ENCODE measurements at places on chromosomes 2 and 18.

DNA sequence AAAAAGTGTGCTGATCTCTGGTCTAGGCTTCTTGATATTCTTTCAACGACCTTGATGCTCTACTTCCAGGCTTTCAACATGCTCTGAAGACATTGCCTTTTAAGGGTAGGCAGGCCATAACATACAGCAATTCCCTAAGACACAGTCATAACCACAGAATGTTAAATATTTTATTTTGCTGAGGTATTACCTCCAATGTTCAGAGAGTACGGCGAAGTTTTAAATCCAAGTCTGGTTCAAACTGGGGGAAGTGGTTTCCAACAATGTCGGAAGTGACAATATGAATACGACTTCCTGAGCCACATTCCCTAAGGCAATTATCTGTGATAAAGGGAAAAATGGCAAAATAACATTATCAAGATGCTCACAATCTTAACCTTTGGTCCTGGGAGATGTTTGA is 1077.9 kb upstream of the PIK3C3 start:
- DNase-seq = no peak

- peak; percentile 20 for DNase-seq
Observed at GRCh38 chr2:96156926-96157648, 11.8 kb upstream of the DUSP2 start.

- no peak for DNase-seq
Observed at GRCh38 chr2:209821806-209822205, 50.2 kb downstream of the UNC80 start.

GRCh38 chr2:66698091-66698490 is 263.2 kb downstream of the MEIS1 start:
- no peak for DNase-seq

DNA sequence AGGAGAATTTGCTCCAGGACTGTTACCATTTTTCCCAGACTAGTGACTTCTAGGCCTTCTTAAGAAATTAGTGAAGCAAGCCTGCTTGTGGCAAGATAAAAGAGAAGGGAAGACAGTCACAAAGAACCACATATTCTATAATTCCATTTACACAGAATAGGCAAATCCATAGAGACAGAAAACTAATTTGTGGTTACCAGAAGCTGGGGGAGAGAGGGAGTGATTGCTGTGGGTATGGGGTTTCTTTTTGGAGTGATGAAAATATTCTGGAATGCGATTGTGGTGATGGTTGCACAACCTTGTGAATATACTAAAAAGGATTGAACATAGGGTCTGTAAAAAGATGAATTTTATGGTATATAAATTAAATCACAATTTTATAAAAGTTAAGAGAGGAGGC is 37.5 kb upstream of the SIX2 start:
- DNase-seq = no peak

- DNase-seq = no peak
Observed at GRCh38 chr2:529852-530251, 147.4 kb downstream of the TMEM18 start.

DNA sequence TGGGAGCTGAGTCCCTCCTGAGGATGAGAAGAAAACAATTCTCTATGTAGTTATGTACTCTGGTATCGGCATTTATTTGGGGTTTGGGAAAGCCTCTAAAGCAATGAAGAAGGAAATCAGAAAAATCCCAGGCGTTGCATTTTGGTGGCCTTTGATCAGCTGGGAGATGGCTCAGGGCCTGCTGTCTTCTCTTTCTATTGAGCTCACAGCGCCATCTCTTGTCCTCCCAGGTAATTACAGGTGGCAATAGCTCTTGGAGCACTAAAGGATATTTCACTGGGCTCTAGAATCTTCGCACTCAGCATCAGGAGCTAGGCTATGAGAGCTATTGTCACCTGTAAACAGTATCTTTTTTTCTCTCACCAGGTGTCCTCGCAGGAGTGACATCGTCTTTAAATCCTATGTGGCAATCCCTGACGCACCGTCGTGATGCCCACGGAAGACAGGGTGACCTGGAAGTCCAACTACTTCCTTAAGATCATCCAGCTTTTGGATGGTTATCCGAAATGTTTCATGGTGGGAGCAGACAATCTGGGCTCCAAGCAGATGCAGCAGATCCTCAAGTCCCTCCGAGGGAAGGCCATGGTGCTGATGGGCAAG is 76.1 kb upstream of the PMAIP1 start:
- no peak for DNase-seq

- DNase-seq = no peak
Observed at GRCh38 chr2:88443353-88443938, 9.0 kb downstream of the FOXI3 start.

DNA sequence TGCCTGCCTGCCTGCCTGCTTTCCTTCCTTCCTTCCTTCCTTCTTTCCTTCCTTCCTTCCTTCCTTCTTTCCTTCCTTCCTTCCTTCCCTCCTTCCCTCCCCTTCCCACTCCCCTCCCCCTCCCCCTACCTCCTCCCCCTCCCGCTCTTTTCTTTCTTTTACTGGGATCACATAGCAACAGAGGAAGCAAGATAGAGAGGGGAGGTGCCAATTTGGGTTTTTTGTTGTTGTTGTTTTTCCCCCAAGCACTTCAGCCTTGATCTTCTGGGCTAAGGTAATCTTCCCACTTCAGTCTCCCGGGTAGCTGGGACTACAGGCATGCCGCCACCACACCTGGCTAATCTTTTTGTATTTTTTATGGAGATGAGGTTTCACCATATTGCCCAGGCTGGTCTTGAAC is 20.0 kb downstream of the PPM1B start:
- DNase-seq = no peak

DNA sequence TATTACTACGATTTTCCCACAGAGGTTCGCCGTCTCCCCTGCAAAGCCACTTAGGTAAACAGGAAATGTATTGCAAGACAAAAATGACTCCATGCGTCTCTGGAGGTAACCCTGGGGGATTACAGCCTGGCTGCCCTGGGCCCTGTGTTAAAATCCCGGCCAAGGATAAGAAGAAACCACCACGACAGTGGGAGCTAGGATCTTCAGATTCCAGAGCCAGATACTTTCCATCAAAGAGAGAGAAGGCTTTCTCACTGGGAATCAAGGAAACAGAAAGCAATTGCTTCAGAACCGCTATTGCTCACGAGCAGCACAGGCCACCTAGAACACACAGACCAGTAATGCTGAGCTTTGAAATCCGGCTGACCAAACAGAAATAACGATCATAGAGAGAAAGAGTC is 97.9 kb upstream of the ZNF516 start:
- no peak for DNase-seq

- DNase-seq = no peak
Observed at GRCh38 chr2:54960164-54960563, 90.1 kb downstream of the RTN4 start.

DNA sequence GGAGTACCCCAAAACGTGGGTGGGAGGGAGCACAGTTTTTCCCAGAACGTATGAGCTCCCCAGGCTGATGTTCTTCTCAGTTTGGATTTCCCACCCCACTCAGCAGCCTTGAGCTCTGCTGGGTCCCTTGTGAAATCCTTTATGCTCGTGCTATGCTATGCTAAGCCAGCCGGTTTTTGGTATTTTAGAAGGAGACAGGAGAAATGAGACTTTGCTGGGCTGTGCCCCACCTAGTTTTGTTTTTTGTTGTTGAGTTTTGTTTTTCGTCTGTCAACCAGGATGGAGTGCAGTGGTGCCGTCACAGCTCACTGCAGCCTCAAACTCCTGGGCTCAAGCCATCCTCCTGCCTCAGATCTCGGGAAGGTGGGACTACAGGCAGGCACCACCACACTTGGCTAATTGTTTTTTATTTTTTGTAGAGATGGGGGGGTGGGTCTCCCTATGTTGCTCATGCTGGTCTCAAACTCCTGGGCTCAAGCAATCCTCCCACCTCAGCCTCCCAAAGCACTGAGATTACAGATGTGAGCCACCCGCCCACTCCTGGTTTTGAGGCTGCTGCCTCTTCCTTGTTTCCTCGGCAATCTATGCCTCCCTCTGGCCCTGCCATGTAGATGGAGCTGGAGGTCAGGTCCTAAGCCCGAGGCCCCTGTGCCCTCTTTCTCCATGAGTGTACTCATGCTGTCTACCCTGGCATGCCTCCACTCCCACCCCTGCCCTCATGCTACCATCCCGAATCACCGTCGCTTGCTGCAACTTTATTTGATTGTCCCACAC is 17.5 kb upstream of the MGAT4A start:
- DNase-seq = no peak

GRCh38 chr2:30109856-30110255 is 37.0 kb upstream of the YPEL5 start:
- DNase-seq = no peak

- no peak for DNase-seq
Observed at GRCh38 chr2:170885130-170885791, 43.8 kb upstream of the GORASP2 start.

DNA sequence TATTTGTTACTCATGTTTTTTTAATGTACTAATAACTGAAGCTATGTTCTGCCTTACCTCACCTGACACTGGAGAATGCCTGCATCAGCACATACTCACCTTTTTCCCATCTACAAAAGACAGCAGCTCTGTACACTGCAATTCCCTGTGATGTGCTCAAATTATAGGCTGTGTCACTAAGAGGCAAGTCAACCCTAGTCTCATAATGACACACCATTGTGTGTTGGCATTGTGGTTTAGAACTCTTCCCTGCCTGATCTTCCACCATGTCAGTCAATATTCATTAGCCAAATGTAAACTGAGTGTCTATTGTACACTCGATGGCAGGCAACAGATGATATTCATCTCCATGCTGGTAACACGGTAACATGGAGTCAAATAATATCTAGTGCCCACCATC is 332.1 kb upstream of the TCF4 start:
- DNase-seq = no peak

- DNase-seq = no peak
Observed at GRCh38 chr2:181461056-181461997, 4.1 kb downstream of the ITGA4 start.

GRCh38 chr18:62658028-62658427 is 57.3 kb upstream of the PHLPP1 start:
- DNase-seq = no peak

- DNase-seq = no peak
Observed at GRCh38 chr2:186950694-186951093, 101.7 kb upstream of the ZSWIM2 start.

DNA sequence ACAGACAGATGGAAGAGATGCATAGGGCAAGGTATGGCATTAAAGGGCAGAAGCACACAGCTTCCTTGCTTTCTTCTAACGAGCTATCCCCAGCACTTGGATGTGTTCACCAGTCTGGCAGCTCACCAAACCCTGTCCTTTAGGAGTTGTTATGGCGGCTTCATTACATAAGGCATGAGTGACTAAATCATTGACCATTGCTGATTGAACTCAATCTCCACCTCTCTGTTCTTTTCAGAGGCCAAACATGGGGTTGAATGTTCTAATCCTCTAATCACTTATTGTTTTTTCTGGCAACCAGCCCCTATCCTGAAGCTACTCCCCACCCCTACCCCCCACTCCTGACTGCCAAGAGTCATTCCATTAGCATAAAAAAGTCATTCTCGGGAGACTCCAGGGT is 301.8 kb downstream of the XIRP2 start:
- DNase-seq = peak; percentile 55

- no peak for DNase-seq
Observed at GRCh38 chr18:64097497-64097896, 51.4 kb downstream of the LINC00305 start.

DNA sequence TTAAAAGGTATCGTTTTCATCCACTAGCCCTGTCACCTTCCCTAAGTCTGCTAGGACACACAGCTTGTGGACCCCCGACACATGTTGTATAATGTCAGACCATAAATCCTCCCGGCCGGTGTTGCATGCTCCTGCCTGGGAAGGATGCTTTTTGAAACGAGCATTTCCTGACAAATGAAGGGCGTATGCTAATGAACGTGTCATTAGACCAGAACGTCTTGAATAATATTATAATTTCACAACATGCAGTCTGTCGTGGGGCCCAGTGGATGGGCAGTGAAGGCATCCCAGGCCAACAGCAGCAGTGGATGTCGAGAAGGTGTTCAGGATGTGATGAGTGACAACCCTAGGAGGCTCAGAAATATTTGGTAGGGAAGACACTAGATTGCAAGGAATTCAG is 7.5 kb downstream of the CHRNA1 start:
- no peak for DNase-seq

- DNase-seq = no peak
Observed at GRCh38 chr2:106545007-106545406, 57.8 kb downstream of the CD8B2 start.

DNA sequence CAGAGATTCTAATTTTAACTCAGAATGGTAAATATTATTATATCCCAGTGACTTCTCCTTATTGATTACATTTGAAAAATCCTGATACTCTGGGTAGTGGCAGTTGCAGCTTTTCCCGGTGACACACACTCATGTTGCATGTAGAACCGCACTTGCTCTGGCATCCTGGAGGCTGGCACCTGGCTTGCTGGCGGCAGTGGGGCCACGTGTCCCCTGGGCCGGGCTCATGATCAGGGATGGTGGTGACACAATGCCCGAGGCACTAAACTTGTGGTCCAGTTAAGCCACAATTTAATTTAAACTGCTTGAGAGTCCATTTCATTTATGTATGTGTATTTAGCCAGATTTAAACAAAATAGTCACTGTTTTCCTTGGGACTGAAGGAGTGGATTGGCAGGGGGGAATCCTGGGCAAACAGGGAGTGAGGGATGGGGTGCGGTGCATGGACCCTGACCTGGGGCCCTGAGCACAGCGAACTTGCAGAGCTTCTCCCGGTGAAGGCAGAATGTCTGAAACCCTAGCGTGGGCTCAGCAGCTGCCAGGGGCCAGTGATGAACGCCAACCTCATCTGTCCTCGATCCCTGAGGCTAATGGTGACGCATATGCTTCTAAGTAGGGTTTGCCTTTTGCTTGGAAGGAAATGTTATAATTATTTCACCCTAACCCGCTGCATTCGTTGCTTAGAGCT is 50.0 kb downstream of the KCNG2 start:
- no peak for DNase-seq

Data from Right ventricle myocardium superior (tissue), 1 donor.